ENCODE measurements at places on chromosomes 16 and 17. TPM values are rescaled to one million over a fixed set of nuclear protein-coding genes. Genes with fewer than 3 reads are reported as not detected.
A peak's percentile ranks its signal among the peaks of the same experiment; 100 is the strongest.

DNA sequence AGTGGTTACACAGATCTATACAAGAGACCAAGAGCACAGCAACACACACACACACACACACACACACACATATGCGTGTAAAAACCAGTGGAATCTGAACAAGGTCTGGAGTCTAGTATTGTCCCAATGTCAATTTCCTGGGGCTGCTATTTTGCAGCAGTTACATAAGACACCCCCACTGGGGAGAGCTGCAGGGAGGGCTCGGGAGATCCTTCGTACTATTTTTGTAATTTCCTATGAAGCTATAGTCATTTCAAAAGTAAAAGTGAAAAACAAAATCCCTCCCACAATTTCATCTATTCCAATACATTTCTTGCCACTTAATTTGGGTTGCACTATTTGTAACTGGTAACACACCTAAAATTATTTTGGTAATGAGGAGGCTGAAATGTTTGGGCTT lies 68.5 kb downstream of the C16orf95 start:
- DNase-seq, result no peak

- DNase-seq, result no peak
Observed at GRCh38 chr16:64711026-64711425, 410.8 kb downstream of the CDH11 start.

- DNase-seq, result no peak
Observed at GRCh38 chr17:50314456-50315011, 31.4 kb upstream of the XYLT2 start.

- no peak for DNase-seq
Observed at GRCh38 chr16:51326131-51326856, 175.2 kb upstream of the SALL1 start.

- DNase-seq, result no peak
Observed at GRCh38 chr16:15782573-15783365, 74.1 kb downstream of the MYH11 start.

DNA sequence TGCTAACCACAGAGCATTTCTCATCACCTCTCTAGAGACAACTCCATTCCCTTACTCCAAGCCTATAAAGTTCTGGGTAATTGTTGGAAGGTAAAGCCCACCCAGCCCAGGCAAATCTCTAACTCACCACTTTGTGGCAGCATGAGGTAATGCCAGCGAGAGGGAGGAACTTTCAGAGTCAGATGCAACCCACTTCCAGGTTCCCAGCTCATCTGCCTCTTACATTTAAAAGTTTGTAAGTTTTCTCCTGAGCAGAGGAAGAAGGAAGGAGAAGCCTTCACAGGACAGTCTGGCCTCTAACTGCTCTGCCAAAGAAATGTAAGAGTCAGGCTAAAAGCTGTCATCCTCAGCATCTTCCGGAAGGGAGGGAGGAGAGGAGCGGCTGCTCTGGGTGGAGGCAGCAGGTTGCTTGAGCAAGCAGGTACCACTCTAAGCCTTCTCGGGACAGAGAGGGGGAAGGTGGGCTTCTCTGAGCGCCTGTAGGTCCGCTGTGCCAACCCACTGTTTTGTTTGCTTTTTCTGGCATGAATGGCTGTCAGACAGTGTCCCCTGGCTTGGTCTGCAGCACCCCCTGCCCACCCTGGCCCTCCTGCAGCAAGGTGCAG lies 1.0 kb downstream of the ZNF319 start:
- DNase-seq, result no peak

DNA sequence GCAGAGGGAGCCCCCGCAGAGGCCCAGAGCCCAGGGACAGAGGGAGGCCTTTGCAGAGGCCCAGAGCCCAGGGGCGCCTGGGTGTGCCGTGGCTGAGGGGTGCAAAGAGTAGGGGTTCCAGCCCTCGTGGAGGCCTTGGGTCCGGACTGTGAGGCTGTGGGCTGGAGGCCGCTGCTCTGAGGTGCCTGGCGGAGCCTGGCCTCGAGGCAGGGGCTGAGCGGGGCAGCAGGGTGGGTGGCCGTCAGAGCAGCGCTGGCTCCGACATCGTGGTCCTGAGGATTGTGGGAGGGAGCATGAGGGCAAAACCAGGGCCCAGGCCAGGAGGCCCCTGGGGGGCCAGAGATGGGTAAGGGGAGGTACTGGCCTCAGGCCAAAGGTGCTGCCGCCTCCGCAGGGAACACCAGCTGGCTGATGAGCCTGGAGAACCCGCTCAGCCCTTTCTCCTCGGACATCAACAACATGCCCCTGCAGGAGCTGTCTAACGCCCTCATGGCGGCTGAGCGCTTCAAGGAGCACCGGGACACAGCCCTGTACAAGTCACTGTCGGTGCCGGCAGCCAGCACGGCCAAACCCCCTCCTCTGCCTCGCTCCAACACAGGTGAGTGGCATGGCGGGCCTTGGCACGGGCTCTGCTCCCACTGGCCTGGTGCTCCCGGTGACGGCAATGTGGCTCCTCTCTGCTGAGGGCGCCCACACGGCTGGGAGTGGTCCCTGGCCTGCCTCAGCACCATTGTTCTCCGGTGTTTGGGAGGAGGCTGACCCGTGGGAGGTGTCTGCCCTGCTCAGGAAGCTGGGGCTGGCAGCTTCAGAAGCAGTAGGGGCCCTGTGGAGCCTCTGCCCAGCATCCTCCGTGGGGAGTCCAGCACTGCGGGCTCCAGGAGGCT lies 33.7 kb downstream of the TSC2 start:
- no peak for DNase-seq

- DNase-seq, result no peak
Observed at GRCh38 chr17:34220752-34221395, 34.2 kb upstream of the CCL2 start.

GRCh38 chr17:19744922-19745757 lies 3.0 kb downstream of the ALDH3A1 start:
- DNase-seq, result peak; percentile 93

- DNase-seq, result peak; percentile 30
Observed at GRCh38 chr17:2905696-2906501, 109.7 kb downstream of the RAP1GAP2 start.

GRCh38 chr17:70786081-70786480 lies 616.7 kb downstream of the KCNJ2 start:
- no peak for DNase-seq

The SCGB1C2 gene
- total RNA-seq, result not detected

The TEDC2 gene
- total RNA-seq, result 1.6 TPM

The HEXD gene
- 12.9 TPM for total RNA-seq

The ZNF668 gene
- 4.2 TPM for total RNA-seq

The CCL16 gene
- not detected for total RNA-seq

GRCh38 chr16:29961479-29962343 lies at the start of gene TMEM219:
TMEM219 (plus strand) TSS chr16:29962079; CDS start chr16:29963144, 1,065 bp downstream.
- peak; percentile 92 for DNase-seq

- DNase-seq, result no peak
Observed at GRCh38 chr16:19607616-19608280, 52.2 kb downstream of the VPS35L start.

The DVL2 gene
- 15.8 TPM for total RNA-seq

The GH1 gene
- total RNA-seq, result not detected

The RANBP10 gene
- 18.2 TPM for total RNA-seq
